ENCODE measurements at places on chromosomes 6 and 20. TPM values are rescaled to one million over a fixed set of nuclear protein-coding genes. Genes with fewer than 3 reads are reported as not detected.

The MEI4 gene
- polyA plus RNA-seq, result not detected

The MEP1A gene
- polyA plus RNA-seq, result not detected

The PTK6 gene
- 81.6 TPM for polyA plus RNA-seq

The FHL5 gene
- 1.3 TPM for polyA plus RNA-seq

The APCDD1L gene
- polyA plus RNA-seq, result 0.09 TPM

The ARFGEF3 gene
- polyA plus RNA-seq, result 0.20 TPM

The SLC22A16 gene
- not detected for polyA plus RNA-seq

The DCDC2 gene
- polyA plus RNA-seq, result 0.02 TPM

The LYRM4 gene
- polyA plus RNA-seq, result 10.3 TPM

The SLC17A3 gene
- not detected for polyA plus RNA-seq

The C6orf15 gene
- polyA plus RNA-seq, result 0.08 TPM

The ANKEF1 gene
- 1.2 TPM for polyA plus RNA-seq

The OR11A1 gene
- polyA plus RNA-seq, result not detected

The CGA gene
- polyA plus RNA-seq, result not detected

The RAB44 gene
- 0.37 TPM for polyA plus RNA-seq

The SLC17A1 gene
- polyA plus RNA-seq, result not detected

The OPN5 gene
- polyA plus RNA-seq, result not detected

The SOX4 gene
- 6.1 TPM for polyA plus RNA-seq

The BPIFB4 gene
- not detected for polyA plus RNA-seq

The ASIP gene
- not detected for polyA plus RNA-seq

The GABRR2 gene
- polyA plus RNA-seq, result 0.12 TPM

The TRIM39 gene
- polyA plus RNA-seq, result 12.1 TPM

The TUBB1 gene
- not detected for polyA plus RNA-seq

The KCNB1 gene
- 0.49 TPM for polyA plus RNA-seq

The TMEM200A gene
- polyA plus RNA-seq, result 0.27 TPM

The ARMH2 gene
- not detected for polyA plus RNA-seq

The CAGE1 gene
- 0.02 TPM for polyA plus RNA-seq

The RGS17 gene
- 1.1 TPM for polyA plus RNA-seq

The SPATS1 gene
- polyA plus RNA-seq, result not detected

The LINC00237 gene
- not detected for polyA plus RNA-seq

The MROH8 gene
- polyA plus RNA-seq, result 1.3 TPM

The MOXD1 gene
- polyA plus RNA-seq, result 9.0 TPM

The SLC16A10 gene
- 0.41 TPM for polyA plus RNA-seq

The HTR1B gene
- 0.02 TPM for polyA plus RNA-seq

The SRSF12 gene
- polyA plus RNA-seq, result 0.31 TPM

The SASH1 gene
- polyA plus RNA-seq, result 59.0 TPM

The PGC gene
- polyA plus RNA-seq, result 1.6 TPM

The PLN gene
- polyA plus RNA-seq, result 15.2 TPM

The C6orf52 gene
- polyA plus RNA-seq, result not detected

The MARCKS gene
- polyA plus RNA-seq, result 27.9 TPM

The DDX43 gene
- 0.31 TPM for polyA plus RNA-seq

The PSORS1C2 gene
- 0.81 TPM for polyA plus RNA-seq

The SMPDL3A gene
- 7.2 TPM for polyA plus RNA-seq

The RNF146 gene
- polyA plus RNA-seq, result 16.1 TPM

The ZC2HC1B gene
- 0.14 TPM for polyA plus RNA-seq

The CRISP3 gene
- 144 TPM for polyA plus RNA-seq

The GTPBP2 gene
- polyA plus RNA-seq, result 62.2 TPM

The RHAG gene
- polyA plus RNA-seq, result 0.05 TPM

The PROKR2 gene
- polyA plus RNA-seq, result not detected

The PGBD1 gene
- 1.7 TPM for polyA plus RNA-seq

Data from esophagus (tissue), 2 donors.